ENCODE measurements at places on chromosomes 13 and 19. TPM values are rescaled to one million over a fixed set of nuclear protein-coding genes. Genes with fewer than 3 reads are reported as not detected.

DNA sequence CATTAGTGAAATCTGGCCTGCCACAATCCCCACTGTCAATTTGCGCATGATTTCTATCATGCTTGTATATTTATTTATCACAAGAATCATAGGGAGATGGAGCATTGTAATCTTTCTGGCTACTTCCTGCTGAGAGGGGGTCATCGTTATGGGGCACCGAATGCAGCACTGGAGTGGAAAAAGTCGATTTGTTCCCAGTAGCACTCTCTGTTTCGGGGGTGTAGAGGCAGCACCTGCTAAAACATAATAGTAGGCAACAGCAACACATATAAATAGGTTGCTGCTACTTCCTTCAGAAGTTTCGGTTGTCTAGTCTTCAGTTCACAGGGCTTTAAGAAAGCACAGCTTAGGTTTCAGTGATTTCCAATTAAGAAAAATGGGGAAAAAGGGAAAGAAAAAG is 23.4 kb upstream of the CEACAM21 start:
- no peak overlapping the region for H3K27ac ChIP-seq
- H3K27me3 ChIP-seq: peaks cover 3% of the 10 kb centered on the region

DNA sequence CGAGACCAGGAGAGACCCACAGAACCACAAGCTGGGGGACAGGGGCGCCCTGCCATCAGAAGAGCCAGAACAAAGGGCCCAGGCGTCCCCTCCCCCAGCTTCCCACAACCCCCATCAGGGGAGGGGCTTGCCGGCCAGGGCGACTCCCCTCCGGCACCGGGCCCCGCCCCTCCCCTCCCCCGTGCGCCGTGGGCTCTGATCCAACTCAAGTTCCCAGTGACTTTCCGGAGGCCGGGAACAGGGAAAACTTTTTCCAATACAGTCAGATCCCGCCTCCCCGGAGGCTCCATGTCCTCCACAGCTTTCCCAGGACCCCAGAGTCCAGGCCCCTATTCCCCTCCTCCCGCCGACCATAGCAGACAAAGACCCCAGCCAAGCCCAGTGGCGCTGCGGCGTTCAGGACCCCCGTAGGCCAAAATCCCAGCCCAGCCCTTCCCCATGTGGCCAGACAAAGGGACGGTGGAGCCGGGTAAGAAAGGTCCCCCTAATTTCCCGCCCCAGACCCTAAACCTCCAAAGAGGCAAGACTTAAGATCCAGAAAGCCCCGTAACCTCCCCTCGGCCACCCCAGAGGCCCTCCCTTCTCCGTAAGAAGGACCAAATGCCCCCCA is 673 bp downstream of the TEAD2 start:
- peaks cover 54% of the 10 kb centered on the region for H3K27me3 ChIP-seq
- peaks cover 5% of the 10 kb centered on the region for H3K4me1 ChIP-seq
- peaks cover 5% of the 10 kb centered on the region for H3K36me3 ChIP-seq
- DNase-seq: peak; percentile 64

- peaks cover 10% of the 10 kb centered on the region for H3K4me1 ChIP-seq
- no peak overlapping the region for H3K4me3 ChIP-seq
- no peaks in the 10 kb centered on the region for H3K27me3 ChIP-seq
- no peak overlapping the region for H3K27ac ChIP-seq
- H3K36me3 ChIP-seq: peaks cover 30% of the 10 kb centered on the region
Measured at GRCh38 chr19:40687525-40688016, 2.9 kb downstream of the NUMBL start.

DNA sequence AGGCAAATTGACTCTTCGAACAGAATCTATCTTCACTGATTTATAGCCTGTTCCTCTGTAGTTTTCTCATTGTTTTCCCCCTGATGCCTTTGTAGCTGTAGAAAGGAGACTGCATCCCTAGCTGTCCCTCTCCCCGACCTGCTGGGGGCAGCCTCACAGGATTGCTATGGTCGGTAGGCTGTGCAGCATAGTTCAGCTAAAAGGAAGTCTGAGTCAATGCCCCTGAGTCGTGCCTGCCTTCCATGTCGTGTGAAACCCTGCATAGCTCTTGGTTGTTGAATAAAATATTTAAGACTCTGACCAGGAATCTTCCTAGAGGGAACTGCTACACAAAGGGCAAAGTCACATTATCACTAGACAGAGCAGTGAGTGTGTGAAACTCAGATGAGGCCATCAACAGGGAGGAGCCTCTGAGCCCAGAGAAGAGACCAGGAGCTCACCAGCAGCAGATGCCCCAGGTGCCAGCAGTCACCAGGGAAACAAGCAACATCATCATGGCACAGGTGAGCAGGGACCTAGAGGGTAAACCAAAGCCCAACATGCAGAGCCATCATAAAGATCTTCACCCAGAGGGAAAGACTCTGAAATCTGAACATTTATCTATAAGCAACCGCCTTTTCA is 108.4 kb upstream of the NBEA start:
- H3K27ac ChIP-seq: no peak overlapping the region
- no peaks in the 10 kb centered on the region for H3K4me1 ChIP-seq
- H3K27me3 ChIP-seq: no peaks in the 10 kb centered on the region
- DNase-seq: no peak

- peak within 1 kb of the TSS; percentile 88 for H3K4me3 ChIP-seq
- H3K27me3 ChIP-seq: no peaks in the 10 kb centered on the region
- peaks cover 14% of the 10 kb centered on the region for H3K36me3 ChIP-seq
- H3K27ac ChIP-seq: peak within 1 kb of the TSS; percentile 85
- peaks cover 11% of the 10 kb centered on the region for H3K4me1 ChIP-seq
Measured at GRCh38 chr19:10503002-10503789, at the start of gene KEAP1. Gene KEAP1, minus strand, starts transcription at chr19:10503356. Its CDS starts 3,323 bp downstream, at chr19:10500033.

DNA sequence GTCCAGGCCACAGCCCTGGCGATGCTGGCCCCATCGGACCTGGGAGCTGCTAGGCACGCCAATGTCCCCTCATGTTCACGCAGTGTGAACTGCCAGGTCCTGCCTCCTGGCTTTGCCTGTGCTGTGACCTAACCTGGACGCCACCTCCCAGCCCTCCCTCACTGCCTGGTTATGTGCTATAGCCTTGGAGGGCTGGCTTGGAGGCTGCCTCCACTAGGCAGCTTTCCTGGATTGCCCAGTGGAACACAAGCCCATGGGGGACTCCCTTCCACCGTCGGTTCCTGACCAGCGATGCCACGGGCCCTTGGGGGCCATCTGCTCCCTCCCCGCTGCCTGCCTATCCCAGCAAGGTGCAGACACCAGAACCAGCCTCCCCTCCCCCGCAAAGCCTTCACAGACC is 15.2 kb upstream of the UQCR11 start:
- no peaks in the 10 kb centered on the region for H3K4me1 ChIP-seq
- no peak for DNase-seq
- no peak overlapping the region for H3K4me3 ChIP-seq
- H3K27ac ChIP-seq: no peak overlapping the region
- no peaks in the 10 kb centered on the region for H3K27me3 ChIP-seq

BCL3 gene
- polyA plus RNA-seq: 60.2 TPM
